Cerebellar nuclear complex (tissue), 1 donor: ENCODE measurements at places on chromosomes 12 and 14.

- no peak for DNase-seq
Observed at GRCh38 chr12:132071040-132071810, 72.9 kb downstream of the DDX51 start.

GRCh38 chr12:48280572-48280971 is 70.1 kb downstream of the ZNF641 start:
- no peak for DNase-seq

GRCh38 chr14:52327374-52328226 is 13.5 kb downstream of the PTGER2 start:
- DNase-seq: no peak

- no peak for DNase-seq
Observed at GRCh38 chr12:63875703-63876102, 31.2 kb downstream of the SRGAP1 start.

- DNase-seq: no peak
Observed at GRCh38 chr12:132525833-132526455, 36.0 kb downstream of the FBRSL1 start.

DNA sequence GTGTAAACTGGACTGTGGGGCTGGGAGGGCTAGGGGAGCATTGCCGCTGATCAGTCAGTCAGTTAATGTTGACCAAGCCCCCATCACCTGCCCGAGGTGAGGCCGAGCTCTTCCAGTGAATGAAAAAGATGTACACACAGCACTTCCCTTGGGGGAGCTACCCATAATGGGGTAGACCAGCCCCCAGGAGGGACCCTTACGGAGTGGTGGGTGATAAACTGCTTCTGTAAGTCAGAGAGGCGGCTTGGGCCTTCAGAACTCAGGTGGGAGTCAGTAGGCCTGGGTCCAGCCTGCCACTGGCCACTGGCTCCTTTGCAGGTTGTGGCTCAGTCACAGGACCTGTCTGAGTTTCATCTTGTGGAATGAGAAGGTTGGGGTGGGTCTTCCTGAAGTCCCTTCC is 43.5 kb downstream of the TSPAN9 start:
- no peak for DNase-seq

DNA sequence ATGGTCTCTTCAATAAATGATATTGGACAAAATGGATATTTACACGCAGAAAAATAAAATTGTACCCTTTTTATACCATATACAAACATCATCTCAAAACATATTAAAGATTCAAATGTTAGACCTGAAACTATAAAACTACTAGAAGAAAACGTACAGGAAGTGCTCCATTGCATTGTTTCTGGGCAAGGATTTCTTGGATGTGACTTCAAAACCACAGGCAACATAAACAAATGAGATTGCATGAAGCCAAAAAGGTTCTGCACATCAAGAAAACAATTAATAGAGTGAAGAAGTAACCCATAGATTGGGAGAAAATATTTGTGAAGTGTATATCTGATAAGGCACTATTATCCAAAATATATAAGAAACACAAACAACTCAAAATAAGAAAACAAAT is 812.4 kb downstream of the NRXN3 start:
- DNase-seq: no peak

- no peak for DNase-seq
Observed at GRCh38 chr12:19130224-19131024, 891 bp downstream of the PLEKHA5 start.

- no peak for DNase-seq
Observed at GRCh38 chr14:39395555-39396254, 36.5 kb downstream of the FBXO33 start.

DNA sequence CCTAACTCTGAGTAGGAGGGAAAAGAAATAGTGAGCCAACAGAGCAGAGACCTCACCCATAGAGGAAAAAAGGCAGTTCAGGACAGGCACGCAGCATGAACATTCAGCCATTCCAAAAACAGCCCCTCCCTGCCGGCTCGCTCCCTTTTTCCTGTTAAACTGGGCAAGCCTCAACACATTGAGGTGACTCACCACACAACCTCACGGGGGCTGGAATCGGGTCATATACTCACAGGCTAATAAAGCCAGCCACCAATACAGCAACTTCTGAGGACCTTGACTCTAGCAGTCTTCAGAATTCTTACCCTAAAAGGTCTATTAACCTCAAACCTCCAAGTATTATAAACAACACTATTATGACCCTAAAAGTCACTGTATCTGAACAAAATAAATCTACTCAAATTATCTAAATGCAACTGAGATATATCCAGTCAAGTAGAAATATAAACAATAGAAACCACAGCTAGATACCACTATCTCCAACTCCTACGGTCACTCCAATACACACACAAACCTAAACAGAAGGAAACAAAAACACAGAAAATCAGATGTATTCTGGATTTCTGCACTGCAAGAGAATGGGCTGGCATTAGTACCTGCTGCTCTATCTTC is 6.3 kb downstream of the YBX3 start:
- no peak for DNase-seq

- no peak for DNase-seq
Observed at GRCh38 chr12:130633771-130634170, 82.3 kb downstream of the RIMBP2 start.

DNA sequence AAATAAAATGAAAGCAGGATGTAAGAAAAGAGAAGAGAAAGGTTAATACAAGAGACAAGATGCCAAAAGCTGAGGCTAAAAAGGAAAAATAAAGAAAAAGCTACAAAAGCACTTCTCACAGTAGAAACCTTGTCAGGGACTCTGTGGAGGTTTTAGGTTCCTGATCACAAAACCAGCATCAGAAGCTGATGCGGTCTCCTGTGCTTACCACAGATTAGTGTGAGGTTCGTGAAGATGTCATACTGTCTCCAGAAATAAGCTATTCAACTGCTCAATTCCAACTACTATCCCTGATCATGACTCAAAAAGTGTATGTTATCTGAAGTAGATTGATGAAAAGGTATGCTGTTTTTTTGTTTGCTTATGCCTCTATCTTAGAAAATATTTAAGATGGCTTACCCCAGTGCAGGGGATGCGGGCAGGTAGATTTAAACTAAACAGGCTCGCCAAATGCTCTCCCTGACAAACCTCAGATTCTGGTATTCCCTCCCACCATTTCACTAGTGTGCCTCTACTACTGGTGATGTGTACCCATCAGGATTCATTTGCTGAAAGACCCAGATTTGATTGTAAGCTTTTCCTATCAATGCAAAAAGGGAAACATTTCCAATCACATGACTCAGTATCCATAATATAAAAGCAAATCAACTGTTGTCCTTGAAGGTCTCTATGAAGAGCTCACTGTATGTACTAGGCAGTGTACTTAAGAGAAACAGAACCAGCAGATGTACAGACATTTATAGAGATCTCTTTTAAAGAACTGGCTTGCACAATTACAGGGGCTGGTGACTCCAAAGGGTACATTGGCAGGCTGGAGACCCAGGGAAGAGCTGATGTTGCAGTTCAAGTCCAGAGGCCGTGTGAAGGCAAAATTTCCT is 169.5 kb upstream of the FOXN3 start:
- DNase-seq: no peak

- DNase-seq: no peak
Observed at GRCh38 chr12:19646599-19646998, 207.3 kb downstream of the AEBP2 start.

DNA sequence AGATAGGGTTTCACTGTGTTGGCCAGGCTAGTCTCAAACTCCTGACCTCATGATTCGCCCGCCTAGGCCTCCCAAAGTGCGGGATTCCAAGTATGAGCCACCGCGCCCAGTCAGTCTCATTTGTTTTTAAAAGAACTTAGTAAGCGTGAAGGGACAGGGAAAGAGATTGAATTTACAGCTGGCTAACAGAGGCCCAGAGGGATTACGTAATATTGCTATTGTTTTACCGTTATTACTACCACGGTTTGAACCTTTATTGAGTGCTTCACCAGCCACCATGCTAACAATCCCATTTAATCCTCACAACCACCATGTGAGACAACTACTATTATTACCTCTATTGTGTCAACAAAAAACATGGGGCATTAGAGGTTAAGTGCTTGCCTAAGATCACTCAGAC is 26.7 kb upstream of the BLTP3B start:
- DNase-seq: no peak

- DNase-seq: no peak
Observed at GRCh38 chr14:39203659-39204606, 28.9 kb downstream of the PNN start.

DNA sequence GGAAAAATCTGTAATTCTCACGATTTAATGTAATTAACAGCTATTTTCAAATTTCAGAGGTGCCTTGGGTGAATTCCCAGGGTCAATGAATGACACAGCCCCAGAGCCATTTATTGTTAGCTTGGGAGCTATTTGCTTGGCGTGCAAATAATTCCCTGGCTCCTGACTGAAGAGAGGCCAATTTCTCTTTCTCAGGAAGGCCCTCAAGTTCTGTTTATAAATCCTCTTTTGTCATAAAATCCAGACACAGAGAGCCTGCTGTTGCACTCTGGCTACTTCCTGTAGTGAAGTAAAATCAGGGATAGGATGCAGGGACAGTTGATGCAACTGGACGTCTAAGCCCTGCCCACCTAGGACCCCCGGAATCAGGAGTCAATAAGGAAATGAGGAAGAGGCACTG is 154.3 kb downstream of the TMX1 start:
- DNase-seq: no peak

DNA sequence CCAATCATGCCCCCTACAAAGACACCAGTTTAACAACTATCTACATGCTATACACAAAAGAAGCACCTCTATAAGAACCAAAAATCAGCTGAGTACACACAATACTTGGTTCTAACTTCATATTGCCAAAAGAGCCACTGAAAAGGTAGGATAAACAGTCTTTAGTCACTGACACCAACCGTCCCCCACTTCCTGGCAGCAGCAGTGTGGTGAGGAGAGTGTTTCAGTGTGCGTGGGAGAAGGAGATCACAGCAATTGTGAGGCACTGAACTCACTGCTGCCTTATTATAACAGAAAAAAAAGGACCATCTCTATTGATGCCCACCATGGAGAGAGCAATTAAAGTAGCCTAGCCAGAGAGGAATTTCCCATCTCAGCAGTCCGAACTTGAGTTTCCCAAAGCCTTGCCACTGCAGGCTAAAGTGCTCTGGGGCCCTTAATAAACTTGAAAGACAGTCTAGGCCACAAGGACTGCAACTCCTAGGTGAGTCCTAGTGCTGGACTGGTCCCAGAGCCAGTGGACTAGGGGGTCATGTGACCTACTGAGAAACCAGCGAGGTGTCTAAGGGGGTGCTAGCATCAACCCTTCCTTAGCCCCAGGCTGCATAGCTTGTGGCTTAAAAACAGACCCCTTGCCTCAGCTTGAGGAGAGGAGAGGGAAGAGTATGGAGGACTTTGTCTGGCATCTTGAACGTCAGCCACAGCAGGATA is 37.1 kb upstream of the LMNTD1 start:
- no peak for DNase-seq

DNA sequence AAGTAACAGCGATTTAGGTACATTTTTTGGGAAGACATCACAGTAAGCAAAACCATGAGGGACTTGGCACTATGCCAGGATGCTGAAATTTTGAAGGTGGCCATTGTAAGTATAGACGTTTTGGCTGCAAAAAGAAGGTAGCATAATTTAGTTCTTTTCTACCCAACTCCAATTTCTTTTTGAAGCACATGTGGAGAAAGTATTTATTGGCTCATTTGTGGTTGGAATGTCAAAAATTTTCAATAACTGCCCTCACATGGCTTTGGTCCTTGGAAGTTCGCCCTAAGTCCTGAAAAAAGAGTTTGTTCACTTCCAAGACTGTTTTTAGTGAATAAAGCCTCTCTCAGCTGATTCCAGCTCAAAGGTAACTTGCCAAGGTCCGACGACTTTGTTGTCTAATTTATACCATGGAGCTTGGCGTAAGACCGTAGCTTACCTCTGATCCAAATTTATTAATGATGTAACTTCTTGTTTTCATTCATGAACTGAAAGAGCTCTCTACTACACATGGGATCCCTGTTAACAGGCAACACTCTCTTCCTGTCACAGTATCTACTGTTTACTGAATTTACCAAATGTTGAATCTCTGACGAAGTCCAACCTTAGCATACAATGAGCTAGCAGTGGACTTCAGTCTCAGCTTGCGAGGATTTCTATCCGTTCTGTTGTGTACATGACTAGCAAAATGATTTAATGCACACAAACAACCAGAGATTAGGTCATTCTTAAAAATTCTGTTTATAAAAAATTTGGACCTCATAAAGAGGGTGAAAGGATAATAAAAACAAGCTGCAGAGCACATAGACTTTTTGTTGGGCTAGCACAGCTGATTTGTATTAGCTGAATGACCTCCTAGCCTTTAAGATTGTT is 49.0 kb downstream of the MSRB3 start:
- DNase-seq: no peak

DNA sequence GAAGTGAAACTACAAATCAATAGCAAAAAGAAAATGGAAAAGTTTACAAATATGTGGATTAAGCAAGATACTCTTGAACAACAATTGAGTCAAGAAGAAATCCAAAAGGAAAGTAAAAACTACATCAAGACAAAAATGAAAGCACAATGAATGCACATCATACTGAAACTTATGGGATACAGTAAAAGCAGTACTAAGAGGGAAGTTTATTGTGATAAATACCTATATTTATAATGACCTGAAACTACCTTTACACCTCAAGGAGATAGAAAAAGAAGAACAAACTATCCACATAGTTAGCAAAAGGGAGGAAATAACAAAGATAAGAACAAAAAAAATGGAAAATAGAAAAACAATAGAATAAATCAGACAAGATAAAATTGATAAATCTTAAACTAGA is 375.0 kb downstream of the TRHDE start:
- no peak for DNase-seq

DNA sequence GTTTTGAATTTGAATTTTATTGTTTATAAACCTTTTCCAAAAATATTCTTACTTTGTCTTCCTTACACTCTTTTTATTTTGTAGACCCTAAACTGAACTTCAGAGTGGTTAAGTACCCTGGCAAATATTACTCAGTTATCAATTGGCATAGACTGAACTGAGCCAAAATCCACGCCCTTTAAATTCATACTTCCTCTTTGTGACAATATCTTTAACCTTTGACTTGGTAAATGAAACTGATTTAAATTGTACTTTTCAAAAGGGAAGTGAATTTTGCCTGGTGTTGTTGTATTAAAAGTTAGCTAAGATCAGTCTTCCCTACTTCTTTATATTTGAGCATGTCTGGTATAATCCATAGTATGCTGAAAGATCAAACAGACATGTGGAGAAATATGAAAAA is 184.3 kb upstream of the USP15 start:
- no peak for DNase-seq

DNA sequence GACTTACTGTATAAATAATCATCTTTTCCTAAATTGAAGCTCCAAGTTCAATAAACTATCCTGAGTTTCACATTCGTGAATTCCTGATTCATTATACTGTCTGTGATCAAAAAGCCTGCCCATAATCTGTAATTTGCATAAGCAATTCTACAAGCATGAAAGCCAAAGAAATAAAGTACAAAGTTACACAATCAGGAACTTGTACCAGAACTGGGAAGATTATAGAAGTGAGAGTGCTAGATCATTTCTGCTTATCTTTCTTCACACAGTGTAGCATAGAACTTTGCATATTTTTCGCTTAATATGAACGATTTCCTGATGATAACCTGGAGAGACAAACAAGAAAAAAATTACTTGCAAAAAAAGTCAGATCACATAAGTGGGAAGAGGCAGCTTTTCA is 308.2 kb downstream of the C12orf50 start:
- no peak for DNase-seq
